Kasumi-1 (cell line): ENCODE measurements at places on chromosomes 11 and 22.

GRCh38 chr11:30000986-30001750 is 15.7 kb downstream of the KCNA4 start:
- DNase-seq: no peak

DNA sequence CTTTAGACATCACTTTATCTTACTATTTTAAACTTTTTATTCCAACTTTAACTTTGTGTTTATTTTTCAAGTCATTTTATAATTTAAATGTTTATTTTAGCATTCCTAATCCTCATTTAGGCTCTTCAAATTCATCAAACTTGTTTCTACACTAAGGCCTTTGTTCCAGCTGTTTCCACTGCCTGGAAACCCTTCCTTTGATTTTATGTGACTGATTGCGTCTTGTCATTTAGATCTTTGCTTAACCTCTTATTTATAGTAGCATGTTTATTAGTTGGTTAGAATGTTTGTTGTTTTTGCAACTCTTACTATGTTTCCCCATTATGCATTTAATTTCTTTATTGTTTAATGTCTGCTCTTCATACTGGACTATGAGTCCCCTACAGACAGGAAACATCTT is 132.0 kb downstream of the FAM181B start:
- DNase-seq: no peak

DNA sequence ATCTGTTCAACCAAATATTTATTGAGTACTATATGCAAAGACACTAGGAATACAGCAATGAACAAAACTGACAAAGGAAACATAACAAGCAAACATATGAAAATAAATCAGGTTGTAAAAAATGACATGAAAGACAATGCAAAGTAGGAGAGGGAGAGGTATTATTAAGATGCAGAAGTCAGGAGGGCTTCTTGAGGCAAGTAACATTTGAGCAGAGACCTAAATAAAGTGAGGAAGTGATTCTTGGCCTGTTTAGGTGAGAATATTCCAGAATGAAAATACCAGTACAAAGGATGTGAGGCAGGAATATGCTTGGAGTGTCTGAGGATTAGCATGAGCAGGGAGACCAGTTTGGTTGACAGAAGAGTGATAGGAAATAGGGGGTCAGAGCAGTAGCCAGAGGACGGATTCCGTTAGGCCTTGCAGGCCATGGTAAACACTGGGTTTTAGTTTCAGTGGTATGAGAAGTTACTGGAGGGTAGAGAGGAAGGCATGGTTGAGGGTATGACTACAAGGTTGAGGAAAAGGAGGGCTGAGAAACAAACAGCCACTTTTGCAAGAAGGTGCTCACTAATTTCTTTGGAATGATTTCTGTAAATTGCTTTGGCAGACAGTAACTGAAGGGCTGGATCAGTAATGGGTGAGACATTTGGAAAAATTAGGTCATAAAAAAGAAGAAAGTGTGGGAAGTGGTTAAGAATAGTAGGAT is 191.9 kb downstream of the SWAP70 start:
- no peak for DNase-seq

- DNase-seq: no peak
Measured at GRCh38 chr22:42955087-42955635, 59.8 kb downstream of the PACSIN2 start.

- no peak for DNase-seq
Measured at GRCh38 chr11:93208663-93209270, 11.0 kb upstream of the SLC36A4 start.
